Epithelial cell of esophagus (primary cell): ENCODE measurements at places on chromosomes 2 and 18.

DNA sequence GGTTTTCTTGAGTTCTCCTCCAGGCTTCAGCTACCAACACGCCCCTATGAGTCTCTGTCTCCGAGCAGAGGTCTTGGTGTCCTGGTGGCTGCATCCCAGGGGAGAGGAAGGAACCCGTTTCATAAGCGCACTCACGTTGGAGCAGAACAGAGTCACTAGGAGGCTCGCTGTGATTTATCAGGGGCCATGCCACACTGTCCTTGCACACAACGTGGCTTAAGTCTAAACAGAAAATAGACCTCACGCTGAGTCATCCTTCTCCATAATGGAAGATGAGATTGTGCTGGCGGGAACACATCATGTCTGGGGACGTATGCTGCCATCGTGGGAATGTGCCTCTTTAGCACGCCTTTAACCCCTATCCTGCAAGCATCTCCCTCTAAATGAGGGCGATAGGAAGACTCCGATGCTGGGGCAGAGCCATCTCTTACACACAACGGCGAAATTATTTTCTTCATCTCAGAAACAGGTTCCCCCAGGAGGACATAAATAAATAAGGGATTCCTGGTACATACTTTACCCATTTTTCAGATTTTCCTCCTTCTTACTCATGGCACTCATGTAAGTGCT is 211.4 kb downstream of the KLHL29 start:
- DNase-seq: no peak

DNA sequence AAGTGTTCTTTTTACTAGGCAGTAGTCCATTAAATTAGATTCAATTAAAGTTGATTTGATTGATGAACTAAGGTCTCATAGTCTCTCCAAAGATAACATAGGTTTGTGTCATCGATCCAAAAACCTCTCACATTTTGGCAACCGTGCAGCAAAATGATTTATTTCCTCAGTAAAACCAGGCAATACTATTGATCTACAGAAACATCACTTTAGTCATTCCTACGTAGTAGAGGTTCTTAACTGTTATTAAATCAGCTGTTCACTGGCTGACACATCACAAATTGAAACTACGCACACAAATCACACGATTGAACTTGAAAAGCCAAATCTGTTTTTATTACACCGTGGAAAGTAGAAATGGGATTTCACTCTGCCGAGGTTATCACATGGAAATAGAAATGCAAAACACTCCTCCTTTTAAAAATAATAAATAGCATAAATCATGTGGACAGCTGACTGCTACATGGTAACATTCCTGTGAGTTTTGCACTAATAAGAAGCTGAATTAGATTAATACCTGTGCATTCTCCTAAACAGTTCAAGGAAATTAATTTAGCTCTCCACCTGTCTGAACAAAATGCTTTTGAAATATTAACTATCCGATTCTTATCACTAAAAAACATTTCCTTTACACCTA is 262.5 kb downstream of the CDH20 start:
- DNase-seq: no peak

DNA sequence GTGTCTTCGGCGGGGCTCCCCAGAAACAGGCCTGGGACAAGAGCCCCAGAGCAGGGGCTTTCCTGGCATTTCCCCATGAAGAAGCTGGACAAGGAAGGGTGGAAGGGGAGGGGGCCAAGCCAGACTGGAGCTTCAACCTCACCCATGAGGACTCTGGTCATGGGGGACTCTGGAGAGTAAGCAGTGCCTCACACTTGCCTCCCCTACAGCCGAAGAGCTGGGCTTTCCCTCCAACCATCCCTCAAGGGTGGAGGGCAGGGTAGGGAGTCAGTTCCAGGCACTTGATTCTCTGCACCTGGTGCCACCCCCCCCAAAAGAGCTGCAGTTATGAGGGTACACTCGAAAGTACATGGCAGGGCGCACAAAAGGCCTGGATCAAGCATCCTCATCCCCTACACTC is 246.6 kb downstream of the TFCP2L1 start:
- DNase-seq: no peak

DNA sequence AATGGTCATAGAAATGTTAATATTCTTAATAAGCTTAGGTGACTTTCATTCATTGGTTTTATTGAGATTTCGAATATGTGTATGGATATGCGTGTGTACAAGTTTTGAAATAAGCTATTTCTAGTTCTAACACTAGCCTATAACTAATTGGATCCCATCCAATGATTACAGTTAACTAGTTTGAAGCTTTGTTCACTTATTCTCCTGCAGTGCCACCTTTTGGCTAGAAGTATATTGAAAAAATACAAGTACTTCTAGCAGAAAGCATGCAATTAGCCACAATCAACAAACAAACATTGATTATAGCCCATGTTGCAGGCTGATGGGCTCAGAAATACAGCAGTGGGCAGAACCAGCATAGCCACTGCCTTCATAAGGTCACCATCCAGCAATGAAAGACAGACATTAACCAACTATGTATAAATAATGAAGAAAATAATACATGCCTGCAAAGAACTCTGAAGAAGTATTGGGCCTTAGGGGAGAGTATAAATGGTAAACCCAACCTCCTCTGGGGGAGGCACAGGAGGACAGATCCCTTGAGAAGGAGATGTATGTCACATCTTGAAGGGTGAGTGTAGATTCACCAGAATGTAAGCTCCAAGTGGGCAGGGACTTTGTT is 5.1 kb upstream of the PIEZO2 start:
- peak; percentile 24 for DNase-seq

DNA sequence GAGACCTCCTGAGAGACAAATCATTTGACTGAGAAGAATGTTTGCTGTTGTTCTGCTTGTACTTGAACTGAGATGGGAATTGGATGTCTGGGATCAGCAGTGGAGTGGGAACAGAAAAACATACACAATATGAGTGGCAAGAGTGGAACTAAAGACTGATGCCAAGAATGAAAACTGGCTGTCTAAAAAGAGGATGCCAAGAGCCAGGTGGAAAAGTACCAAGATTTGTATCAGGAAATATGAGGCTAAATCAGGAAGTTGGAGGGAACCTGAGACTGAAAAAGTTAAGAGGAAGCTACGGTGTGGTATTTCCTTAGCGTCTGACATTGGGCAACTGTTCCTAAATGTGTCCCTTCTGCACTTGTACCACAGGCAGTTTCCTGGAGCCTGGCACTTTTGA is 440.9 kb upstream of the CELF4 start:
- DNase-seq: no peak

DNA sequence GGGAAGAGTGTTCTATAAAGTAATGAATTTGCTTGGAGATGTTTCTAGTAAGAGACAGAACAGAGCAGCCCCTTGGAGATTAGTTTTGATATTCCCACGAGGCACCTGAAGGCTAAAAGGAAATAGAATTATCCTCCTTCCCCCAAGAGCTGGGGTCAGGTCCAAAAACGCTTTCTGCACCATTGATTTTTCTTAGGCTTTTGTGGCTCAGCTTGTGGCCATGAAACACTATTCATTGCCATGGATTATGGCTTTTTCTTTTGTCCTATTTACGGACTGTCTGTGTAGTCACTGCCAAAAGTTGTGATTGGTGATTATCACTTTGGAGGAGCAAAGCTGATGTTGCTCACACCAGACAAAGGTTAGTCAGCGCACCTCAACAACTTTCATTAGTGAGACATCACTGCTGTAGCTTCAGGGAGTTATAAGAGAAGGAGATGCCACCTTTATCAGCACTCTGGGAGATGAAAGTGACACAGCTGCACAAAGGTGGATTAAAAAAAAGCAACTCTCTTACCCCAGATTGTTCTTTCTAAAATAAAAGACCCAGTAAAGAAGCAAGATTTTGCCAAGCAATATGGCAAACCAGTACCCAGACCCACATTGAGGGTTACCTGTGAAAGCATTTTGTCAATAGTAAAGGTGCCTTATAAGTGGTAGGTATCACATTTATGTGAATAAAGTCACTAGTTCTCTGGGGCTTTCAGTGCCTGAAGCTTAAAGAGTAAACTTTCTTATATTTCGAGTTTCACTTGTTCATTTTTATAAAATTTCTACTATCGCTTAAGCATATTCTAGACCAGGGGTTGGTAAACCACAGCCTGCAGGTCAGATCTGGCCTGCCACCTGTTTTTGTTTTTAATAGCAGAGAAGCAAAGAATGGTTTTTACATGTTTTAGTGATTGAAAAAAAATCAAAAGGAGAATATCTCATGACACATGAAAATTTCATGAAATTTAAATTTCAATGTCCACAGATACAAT is 10.6 kb downstream of the CXCR4 start:
- no peak for DNase-seq

- no peak for DNase-seq
These were observed 12.8 kb upstream of the ARL5A start for GRCh38 chr2:151841047-151841424.

- no peak for DNase-seq
These were observed 59.8 kb downstream of the SLC4A3 start for GRCh38 chr2:219687272-219687671.

DNA sequence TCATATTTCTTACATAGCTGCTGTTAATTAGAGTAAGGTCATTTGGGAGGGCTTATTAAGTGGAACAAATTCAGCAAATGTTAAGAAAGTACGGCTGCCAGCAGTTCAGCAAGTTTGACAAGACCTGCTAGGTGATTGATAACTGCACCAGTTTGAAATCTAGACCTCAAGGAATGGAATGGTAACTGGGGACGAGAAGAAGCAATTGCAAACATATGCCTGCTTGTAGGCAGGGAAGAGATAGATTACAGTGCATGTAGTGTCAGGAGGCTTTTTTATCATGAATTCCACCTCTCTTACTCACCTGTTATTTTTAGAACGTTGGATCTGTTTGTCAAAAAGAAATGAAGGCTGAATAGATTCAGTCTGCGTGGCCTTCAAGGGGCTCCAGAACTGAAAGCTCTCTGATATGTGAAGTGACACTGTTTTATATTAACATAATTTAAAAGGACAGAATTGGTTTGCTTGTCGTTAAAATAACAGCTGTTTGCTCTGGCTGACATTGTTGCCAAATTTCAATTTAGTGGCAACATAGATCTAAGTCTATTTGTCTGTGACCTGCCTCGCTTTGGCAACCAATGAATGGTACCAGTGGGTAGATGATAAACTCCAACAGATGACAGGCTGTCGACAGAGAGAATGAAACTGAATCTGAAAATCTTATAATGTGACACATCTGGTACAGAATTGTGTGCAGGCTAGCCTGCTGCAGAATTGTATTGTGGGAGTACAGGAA is 199.3 kb downstream of the ZNF407 start:
- DNase-seq: peak; percentile 58

- DNase-seq: no peak
These were observed 13.4 kb upstream of the ACOXL start for GRCh38 chr2:110718990-110719389.

DNA sequence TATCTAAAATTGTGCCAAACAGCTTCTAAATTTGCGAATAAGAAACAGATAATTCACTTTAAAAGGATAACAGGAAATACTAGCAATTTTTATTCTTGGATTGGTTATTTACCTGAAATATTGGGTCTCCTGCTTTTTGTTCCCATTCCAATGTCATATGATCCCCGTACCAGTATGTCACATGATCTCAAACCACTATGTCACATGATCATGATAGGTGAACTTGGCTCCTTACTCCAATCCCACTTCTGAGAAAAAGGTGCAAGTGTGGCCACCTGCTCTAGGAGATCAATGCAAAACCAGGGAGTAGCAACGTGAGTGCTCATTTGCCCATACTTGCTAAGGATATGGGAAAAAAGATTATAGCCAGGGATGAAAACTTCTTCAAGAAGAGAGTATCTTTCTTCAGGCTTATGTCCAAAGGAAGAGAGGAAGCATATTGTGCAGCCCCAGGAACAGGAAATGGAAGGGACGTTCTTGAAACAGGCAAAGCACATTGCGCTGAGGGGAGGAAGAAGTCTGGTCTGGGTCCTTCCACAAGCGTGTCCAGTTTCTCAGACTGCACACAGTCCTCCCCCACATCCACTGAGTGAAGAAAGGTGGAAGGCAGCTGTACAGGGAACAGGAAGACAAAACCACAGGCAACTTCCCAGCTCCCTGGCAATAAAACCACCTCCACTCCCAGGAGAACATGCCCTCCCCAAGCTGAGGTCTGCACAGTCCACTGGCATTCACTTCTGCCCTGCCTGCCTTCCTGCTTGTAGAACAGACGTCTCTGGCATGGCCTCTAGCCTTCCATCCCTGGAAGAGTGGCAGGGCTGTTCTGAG is at the start of gene LYG2:
TSS of gene LYG2 (minus strand) at position 176 of the 828 bp plus-strand sequence. CDS start 1,406 bp downstream, outside the sequence.
- DNase-seq: no peak

DNA sequence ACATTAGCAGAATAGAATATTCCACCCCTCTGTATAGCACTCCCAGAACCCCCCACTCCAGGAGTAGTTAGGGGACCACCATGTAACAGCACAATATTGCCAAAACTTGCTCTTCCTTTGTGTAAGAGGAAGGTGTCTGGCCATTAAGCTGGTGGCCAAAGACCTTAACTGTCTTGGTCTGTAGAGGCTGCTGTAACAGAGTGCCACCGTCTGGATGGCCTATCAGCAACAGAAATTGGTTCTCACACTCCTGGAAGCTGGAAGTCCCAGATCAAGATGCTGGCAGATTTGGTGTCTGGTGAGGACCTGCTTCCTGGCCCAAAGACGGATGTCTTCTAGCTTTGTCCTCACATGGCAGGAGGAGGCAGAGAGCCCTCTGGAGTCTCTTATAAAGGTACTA is 61.6 kb upstream of the TGFA start:
- DNase-seq: no peak

DNA sequence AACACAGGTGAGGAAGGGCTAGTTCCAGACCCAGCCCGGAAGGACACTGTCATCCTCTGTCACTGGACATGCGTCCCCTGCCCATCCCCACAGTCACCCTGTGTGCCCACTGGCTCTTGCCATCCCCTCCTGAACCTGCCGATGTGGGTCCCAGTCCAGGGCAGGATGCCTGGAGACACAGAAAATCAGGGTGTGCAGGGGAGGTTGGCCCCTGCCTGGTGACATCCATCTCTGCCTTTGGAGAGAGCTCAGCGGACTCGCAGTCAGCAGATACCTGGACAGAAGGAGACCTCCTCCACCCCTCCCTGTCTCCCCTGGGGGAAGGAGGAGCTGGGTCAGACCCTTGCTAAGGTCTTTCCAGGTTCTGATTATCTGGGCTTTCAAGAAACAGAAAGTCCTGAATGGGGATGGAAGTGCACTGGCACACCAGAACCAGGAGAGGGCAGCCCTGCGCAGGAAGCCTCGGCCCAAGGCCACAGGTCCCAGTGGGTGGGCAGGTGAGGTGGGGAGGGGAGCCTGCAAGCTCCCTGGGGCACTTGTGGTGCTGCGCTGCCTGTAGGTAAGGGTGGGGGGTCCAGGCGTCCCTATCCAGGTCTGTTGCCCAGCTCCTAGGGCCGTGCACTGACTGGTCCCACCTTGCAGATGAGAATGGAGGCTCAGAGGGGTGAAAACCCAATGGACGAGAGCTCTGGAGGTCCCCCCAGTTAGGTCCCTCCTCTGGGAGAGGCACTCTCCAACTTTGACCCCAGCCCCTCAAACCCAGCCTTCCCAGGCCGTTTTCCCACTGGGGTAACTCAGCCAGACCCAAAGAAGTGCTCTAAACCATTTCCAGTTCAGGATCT is 9.7 kb upstream of the OTOS start:
- DNase-seq: peak; percentile 48

DNA sequence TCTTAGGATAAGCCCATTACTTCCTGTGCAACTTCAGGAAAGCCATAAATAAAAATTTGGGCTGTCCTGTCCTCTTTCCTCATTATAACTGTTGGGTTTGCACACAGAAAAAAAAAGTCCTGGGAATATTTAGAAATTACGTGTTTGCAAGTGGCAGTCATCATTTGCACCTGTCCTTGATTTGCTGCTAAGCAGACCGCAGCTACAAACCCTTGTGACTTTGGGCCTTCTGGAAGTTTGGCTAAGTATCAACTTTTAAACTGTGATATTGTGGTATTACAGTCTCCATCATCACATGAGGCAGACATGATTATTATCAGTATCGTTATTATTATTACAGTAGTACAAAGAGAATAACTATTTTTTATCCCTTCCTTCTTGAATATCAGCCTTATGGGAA is 260.7 kb upstream of the SESTD1 start:
- DNase-seq: no peak

- peak; percentile 14 for DNase-seq
These were observed 681 bp upstream of the ROCK2 start for GRCh38 chr2:11344956-11345677.
